ENCODE measurements at places on chromosomes 4 and X.

DNA sequence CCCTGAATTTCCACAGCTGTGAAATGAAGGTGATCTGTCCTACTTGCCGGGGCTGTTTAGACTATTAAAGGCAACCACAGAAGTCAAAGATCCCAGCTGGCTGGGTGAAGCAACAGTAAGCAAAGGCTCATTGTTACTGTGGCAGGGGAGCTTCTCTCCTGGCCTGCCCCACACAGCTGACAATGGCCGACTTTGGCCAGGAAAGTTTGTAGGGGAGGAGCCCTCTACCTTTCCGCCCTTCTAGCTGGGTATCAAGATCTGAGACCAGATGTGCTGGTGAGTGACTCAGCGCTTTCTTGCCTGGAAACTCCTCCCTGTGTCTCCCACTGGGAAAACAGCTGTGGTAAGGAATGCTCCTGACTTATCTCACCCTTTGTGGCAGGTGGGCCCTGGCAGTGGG is 21.1 kb downstream of the RASSF6 start:
- DNase-seq: no peak

- no peak for DNase-seq
Measured at GRCh38 chr4:68218044-68218443, 27.4 kb downstream of the TMPRSS11B start.

GRCh38 chrX:150303386-150304097 is 59.6 kb upstream of the MAMLD1 start:
- no peak for DNase-seq

DNA sequence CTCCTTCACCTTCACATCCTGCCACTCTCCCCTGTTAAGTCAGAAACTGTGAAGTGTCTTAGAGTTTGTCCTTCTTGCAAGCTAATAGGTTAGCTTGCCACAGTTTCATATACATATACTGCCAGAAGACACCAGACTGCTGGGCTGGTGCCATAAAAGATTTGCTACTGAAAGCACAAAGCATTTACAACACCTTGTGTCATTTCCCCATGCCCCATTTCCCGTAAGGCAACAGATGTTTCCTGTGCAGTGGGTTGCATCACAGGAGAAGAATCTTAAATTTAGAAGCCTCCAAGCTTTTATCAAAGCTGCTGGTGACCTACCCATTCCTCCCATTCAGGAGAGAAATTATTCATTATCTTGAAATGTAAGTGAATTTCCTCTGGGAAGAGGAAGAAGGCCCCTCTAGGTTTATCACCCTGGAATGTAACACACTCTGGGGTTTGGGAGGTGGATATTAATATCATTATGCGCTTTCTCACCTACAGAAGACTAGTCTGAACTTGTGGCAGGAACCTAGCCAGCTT is 34.5 kb upstream of the RAB33B start:
- DNase-seq: no peak

DNA sequence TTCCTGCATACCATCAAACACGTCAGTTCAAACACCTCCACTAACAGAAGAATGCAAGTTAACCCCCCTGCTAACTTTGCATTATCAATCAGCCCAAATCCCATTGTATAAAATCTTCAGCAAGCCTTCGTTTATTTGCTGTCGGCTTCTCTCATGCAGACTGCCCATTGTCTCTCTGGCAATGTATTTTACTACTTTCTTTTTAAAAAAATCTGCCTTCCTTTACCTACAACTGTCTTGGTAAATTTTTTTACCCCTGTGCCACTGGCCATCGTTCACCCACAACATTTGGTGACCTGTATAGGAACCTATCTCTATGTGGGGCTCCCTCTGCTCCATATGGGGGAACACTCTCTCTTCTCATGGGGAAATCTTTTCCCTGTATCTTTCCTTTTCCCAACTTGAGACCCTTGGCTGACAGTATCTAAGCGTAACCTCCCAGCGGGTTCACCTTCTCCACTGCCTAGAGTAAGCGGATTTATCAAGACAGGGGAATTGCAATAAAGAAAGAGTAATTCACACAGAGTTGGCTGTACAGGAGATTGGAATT is 244.6 kb downstream of the CPXCR1 start:
- no peak for DNase-seq

- no peak for DNase-seq
Measured at GRCh38 chrX:139052461-139052860, 340.9 kb upstream of the FGF13 start.

DNA sequence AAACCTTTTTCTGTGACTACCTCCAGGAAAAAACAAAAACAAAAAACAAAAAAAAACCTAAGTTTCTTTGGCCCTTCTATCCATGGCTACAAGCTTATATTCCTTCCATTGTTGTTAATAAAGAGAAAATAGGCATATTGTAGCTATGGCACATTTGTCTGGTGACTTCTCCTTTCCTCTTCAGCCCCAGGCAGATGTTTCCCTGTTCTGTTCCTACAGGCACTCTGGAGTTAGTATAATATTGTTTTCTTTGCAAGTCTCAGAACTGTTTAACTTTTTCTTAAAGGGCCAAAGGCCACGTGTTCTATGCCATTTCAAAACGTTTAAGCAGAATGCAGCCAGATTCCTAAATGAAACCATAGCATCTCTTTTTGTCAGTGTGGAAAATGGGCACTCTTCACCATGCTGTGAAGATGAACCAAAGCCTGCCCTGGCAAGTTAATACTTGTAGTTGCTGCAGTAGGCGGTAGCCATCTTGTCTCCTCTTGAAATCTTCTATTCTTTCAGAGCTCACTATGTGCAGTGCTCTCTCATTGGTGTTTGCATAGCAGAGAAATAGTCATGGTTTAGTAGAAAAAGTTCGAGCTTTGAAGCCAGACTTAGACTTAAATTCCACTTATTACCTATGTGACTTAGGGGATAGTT is 44.8 kb upstream of the MTMR1 start:
- DNase-seq: no peak

DNA sequence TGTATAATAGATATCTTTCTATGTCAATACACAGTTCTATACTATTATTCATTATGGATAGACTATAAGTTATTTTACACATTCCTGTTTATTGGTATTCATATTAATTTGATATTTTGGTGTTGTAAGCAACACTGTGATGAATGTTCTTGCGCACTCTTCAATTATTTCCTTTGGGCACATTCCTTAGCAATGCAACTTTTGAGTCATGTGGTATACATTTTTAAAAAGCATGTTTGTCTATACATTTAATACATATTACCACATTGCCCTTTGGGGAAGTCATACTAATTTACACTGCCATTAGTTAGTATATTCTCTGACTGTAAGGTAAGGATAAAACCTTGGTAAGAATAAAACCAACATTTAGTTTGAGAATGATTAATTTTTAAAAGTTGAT is 21.0 kb downstream of the FRAS1 start:
- DNase-seq: no peak

- DNase-seq: no peak
Measured at GRCh38 chr4:186852964-186853391, 129.3 kb upstream of the FAT1 start.

- DNase-seq: no peak
Measured at GRCh38 chr4:1986578-1987210, 22.1 kb downstream of the NELFA start.

GRCh38 chrX:151702026-151702714 is 6.9 kb downstream of the PRRG3 start:
- no peak for DNase-seq

- DNase-seq: no peak
Measured at GRCh38 chr4:177530561-177530960, 88.3 kb upstream of the AGA start.

GRCh38 chrX:84475101-84475500 is 27.2 kb downstream of the HDX start:
- DNase-seq: no peak

DNA sequence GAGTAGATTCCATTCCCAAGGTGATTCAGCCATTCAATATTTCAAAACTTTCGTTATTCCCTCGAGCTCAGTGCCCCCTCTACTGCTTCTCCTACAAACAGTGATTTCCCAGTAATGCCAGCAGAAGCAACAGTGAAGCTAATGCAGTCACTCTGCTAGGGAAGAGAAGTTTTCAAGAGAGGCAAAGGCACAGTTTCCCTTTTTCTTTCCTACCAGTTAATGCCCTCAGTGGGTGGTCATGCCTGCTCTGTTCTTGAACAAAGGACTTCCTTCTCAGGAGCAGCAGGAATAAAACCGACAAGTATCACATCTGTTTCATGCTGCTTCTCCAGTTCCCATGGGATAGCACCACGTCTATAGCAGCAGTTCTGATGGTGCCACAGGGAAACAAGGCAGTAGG is 317.2 kb downstream of the TENM3 start:
- DNase-seq: no peak

GRCh38 chr4:164888096-164888715 is 11.2 kb downstream of the APELA start:
- no peak for DNase-seq

DNA sequence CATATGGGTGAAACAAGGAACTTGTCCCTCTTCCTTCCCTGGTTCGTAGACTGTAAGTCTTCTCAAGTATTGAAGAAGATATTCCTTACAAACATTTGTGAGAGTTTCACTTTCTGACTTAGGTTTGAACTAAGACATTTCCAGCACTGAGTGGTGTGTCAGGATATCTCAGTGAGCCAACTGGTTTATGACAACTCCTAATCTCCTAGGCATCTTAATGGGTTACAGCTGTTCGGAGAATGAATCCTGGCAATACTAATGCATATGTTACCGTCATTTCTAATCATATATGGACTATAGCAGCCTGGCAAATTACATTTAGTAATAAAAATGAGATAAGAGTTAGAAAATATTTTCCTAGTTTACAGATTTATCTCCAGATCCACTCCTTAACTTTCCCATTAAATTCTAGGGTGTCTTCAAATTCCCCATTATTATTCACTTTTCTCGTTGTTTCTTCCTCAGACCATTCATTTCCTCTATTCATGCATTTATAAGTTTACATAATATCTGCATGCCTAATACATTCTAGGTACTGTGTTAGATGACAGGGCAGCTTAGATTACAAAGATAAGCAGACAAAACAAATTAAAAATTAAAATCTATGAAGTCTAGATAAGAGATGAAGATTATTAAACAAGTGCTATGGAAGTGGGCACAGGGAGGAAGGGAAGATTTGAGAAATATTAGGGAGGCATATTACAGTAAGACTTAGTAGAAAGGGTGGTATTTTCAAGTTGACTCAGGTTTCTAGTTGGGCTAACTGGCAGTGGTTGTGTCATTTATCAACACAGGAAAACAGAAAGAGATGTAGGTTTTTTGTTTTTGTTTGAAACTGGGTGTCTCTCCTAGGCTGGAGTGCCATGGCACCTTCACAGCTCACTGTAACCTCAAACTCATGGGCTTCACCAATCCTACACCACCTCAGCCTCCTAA is 173.9 kb downstream of the WDFY3 start:
- DNase-seq: no peak

- DNase-seq: no peak
Measured at GRCh38 chr4:87838890-87839591, 6.3 kb downstream of the MEPE start.

DNA sequence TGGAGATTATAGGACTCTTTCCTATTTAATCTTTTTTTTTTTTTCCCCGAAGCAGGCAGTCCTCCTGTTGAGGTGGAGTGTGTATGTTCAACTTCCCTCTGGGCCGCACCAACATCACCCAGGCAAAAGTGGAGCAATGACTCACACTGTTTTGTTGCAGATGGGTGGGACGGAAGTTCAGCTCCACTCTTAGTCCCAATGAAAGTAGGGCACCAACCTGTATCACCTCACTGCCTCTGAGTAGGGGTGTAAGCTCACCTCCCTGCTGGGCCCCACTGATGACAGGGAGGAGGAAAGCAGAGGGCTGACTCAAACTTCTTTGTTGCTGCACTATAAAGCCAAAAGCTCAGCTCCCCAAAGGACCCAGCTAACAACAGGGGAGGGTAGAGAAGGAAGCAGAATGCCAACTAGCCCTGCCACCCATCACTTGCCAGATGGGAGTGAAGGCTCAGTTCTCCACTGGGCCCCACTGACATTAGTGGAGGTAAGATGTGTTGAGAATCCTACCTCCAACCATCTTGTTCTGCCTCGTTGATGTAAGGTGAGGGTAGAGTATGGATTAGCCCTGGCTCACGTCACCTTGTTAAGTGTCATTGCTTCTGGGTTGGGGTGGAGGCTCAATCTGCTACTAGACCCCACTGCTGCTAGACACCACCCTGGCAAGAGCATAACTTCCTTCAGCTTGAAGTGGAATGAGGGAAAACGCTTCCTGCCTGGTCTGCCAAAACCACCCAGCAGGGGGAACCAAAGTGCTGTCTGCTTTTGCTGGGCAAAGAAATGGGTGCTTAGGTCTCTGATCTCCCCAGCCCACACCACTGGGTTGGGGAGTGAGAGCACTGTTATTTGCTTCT is 14.1 kb downstream of the RPS6KA3 start:
- DNase-seq: peak; percentile 49

DNA sequence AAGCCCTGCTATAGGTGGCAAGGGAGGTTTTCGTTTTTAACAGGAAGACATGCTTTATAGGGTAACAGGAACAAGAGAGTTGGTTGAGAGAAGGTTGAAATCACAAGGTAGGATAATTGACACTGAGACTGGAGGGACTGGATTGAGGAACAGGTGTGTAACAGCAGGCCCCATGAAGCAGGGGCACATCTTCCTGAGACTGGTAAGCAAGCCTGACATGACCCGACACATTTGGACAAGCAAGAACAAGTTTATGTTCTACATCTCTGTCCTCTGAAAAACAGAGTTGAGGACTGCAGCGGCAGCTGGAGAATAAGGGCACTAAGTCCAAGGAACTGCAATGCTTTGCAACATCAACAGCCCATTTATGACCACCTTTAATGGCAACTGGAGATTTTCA is 5.2 kb downstream of the RPS4X start:
- DNase-seq: no peak

DNA sequence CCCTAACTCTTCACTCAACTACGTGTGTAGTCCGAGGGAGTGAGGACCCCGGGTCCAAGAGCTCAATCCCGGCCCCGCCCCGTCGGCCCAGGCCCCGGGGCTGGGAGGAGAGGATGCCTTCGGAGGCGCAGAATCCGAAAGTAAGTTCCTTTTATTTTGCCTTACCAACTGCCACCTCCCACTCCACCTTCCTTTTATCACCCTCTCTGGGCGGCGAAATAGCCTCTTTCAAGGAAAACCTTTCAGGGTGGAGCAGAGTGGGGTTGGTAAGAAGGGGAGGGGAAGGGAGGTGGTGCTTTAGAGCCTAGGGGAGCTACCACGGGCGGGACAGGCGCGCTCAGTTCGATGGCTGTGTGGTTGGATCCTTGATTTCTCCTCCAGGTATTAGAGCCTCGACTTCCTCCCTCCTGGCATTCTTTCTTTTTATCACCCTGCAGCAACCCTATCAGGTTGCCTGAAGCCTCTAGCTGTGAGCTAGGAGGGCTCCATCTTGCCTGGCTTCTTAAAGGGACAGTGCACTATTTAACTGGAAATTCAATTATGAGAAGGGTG is 191.2 kb downstream of the RRAGB start:
- no peak for DNase-seq

Data from stimulated activated CD8-positive, alpha-beta memory T cell treated with anti-CD3 and anti-CD28 coated beads, Interleukin-4, amount 100 ng/mL, for 1 hour (primary cell).